ENCODE measurements at places on chromosomes 3 and 15.

DNA sequence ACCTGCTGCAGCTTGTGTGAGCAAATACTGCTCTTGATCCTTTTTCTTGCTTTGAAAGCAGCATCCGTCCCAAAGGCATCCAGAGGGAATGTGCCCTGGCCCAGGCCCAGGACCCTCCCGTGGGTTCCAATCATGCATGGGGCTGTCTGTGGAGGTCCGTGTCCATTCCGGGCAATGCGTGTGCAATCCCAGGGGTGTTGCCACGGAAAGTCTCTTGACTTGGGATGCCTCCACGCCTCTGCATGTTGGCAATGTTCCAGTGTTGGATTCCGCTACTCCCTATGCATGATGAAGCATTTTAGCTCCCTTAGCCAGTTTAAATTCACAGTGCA, 105.7 kb downstream of the SNRPN start:
- no peak for DNase-seq

- DNase-seq = no peak
These were observed 188.2 kb downstream of the ITPR1 start for GRCh38 chr3:4681301-4681700.

GRCh38 chr15:45182996-45183395, 4.8 kb downstream of the SHF start:
- no peak for DNase-seq

- no peak for DNase-seq
These were observed 46.3 kb upstream of the GADL1 start for GRCh38 chr3:30940740-30941139.

DNA sequence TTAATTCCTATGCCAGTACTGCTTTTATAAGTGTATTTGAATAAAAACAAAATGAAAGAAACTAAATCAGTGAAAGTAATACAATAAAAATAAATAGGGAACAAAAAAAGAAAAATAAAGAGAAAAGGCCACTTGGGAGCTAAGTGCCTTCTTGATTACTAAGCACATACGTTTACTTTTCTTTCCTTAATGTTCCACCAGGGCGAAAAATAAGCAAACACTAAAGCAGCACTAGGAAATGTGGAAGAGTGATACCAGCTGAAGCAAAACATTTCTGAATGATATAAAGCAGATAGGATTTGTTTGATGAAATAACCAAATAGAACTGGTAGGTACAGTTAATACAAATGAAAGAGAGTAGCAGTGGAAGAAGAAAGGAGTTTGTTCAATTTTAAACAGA, 132.8 kb upstream of the ZPLD1 start:
- no peak for DNase-seq

GRCh38 chr15:80180986-80181385, 28.2 kb downstream of the FAH start:
- DNase-seq = no peak

DNA sequence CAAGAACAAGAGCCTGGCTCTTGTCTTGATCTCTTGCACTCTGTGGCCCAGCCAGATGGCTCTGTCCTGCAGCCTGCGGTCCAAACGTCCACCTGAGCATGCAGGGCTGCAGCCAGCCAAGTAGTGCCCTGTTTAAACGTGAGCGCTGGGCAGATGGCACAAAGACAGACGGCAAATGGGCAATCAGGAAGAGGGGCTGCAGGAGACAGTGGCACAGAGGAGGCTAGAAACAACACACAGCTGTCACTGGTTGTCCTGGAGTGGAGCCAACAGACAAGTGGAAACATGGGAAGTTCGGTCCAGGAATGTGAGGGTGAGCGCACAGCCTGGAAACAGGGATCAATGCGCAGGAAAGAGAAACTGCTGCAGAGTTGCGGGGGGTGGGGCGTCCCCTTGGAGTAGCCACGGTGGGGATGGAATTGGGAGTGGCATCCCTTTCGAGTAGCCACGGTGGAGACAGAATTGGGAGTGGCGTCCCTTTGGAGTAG, 10.7 kb upstream of the ZXDC start:
- no peak for DNase-seq

DNA sequence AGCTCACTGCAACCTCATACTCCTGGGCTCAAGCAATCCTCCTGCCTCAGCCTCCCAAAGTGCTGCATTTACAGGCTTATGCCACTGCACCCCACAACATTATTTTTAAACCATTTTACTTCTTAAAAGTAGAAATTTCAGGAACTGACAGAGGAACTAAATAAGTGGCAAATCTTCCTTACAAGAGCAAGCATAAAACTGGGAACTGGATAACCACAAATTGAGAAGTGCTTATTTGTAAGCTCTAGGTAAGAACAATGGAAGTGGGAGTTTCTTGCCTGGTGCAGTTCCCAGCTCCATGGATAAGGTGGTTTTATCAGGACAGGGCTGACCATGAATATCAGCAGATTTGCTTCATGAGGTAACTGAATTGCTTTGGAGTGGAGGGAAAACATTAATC, 655.2 kb downstream of the DIPK2A start:
- DNase-seq = no peak

GRCh38 chr15:78107471-78107870, 15.1 kb downstream of the SH2D7 start:
- no peak for DNase-seq

- DNase-seq = no peak
These were observed 631.0 kb downstream of the SQOR start for GRCh38 chr15:46265664-46266347.

- no peak for DNase-seq
These were observed 407.1 kb upstream of the MCTP2 start for GRCh38 chr15:93823971-93824913.

DNA sequence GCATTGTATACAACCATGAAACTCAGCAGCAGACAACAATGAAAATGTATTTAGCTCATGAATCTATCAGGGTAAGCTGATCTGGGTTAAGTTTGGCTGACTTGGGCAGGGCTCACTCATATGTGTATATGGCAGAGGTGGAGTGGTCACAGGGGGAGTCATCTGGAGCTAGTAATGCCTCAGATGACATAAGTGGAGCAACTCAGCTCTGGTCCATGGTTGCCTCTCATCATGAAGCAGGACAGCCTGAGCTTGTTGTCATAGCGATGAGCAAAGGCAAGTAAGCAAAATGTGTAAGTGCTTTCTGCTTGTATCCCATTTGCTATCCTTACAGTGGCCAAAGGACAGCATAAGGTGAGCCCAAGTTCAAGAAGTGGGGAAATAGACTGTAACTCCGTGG, 64.5 kb downstream of the ALCAM start:
- no peak for DNase-seq

GRCh38 chr3:36697229-36698001, 66.9 kb downstream of the DCLK3 start:
- no peak for DNase-seq

DNA sequence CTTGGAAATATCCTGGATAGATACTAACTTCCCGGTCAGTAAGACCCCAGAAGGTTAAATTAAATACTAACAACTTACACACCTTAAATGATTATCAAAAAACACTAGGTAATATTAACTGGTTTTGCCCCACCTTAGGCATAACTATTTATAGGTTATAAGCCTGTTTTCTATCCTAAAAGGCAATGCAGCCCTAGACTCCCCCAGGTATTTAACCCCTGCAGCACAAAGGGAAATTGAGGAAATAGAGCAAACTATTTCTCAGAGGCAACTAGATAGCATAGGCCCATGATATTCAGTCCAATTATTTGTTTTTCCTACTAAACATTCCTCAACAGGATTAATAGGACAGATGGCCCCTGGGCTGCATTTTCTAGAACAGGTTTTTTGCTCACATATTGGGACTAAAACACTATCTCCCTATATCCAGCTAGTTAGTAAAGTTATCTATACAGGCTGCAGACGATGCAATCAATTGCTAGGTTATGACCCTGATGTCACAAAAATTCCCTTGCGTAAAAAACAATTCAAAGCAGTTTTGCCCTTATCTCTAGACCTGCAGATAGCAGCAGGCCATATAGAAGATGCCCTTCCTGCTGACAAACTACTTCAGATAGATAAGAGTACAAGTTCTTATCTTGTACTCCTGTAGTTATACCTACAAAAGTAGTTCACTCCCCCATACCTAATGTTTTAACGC, 221.3 kb downstream of the DTWD1 start:
- DNase-seq = no peak
